HTR-8/SVneo (cell line): ENCODE measurements at places on chromosomes 7 and 10.

DNA sequence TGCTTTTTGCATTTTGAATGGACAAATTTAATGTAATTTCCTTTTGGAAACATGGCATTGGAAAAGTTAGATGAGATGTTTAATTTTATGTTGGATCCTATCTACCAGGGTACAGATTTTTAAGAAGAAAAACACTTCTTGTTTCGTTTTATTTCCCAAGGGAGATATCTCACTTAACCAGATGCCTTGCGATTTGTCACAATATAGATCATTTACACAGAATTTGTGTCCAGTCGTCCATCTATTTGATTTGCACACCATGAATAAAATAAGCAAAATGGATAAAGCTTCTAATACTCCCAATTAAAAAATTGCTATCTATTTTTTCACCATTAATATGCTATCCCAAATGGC lies 25.7 kb downstream of the HDAC9 start:
- no peak for DNase-seq

- DNase-seq, result no peak
Measured at GRCh38 chr7:45646996-45647825, 73.0 kb downstream of the ADCY1 start.

- no peak for DNase-seq
Measured at GRCh38 chr7:70793821-70794220, 338.1 kb upstream of the GALNT17 start.

DNA sequence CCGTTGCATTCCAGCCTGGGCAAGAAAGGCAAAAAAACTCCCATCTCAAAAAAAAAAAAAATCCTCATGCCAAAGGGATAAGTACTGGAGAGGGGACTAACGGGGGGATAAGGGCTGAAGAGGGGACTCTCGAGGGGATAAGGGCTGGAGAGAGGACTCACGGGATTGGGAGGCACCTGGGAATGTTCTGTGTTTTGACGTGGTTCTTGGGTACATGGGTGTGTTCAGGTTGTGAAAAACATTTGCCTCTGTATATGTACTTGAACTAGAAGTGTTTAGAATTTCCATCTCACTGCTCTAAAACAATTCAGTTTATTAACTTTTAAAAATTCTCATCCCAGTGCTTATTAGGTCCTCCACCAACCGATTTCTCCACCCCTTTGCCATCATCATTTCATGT lies 4.5 kb downstream of the FKBP6 start:
- no peak for DNase-seq

GRCh38 chr7:39228946-39229345 lies 251.2 kb downstream of the POU6F2 start:
- no peak for DNase-seq

GRCh38 chr7:155306673-155307470 lies 9.2 kb downstream of the INSIG1 start:
- no peak for DNase-seq

DNA sequence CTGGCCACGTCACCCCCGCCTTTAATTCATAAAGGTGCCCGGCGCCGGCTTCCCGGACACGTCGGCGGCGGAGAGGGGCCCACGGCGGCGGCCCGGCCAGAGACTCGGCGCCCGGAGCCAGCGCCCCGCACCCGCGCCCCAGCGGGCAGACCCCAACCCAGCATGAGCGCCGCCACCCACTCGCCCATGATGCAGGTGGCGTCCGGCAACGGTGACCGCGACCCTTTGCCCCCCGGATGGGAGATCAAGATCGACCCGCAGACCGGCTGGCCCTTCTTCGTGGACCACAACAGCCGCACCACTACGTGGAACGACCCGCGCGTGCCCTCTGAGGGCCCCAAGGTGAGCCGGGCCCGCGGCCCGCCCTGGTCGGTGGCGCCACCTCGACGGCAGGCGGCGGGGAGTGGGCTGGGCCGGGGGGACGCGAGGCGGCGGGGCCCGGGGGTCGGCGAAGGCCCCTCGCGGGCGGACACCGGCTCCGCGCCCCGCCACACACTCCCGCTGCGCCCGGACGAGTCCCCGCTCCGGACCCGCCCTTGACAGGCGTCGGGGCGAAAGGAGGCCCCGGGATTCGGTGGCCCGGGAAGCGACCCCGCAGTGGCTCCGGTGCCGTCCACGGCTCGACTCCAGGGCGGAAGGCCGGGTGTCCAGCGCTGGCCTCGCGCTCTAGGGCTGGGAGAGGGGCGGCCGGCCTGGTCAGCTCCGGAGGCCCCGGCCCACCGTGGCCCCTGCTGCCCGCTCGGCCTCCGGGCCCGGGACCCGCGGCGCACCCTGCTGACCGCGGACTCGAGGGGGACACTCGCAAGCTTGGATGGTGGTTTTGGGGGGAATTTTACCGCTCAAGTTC lies 557 bp downstream of the BAG3 start:
- no peak for DNase-seq

GRCh38 chr7:39741942-39742623 lies 118.7 kb downstream of the RALA start:
- no peak for DNase-seq

- no peak for DNase-seq
Measured at GRCh38 chr10:74272288-74272687, 121.3 kb downstream of the ADK start.

DNA sequence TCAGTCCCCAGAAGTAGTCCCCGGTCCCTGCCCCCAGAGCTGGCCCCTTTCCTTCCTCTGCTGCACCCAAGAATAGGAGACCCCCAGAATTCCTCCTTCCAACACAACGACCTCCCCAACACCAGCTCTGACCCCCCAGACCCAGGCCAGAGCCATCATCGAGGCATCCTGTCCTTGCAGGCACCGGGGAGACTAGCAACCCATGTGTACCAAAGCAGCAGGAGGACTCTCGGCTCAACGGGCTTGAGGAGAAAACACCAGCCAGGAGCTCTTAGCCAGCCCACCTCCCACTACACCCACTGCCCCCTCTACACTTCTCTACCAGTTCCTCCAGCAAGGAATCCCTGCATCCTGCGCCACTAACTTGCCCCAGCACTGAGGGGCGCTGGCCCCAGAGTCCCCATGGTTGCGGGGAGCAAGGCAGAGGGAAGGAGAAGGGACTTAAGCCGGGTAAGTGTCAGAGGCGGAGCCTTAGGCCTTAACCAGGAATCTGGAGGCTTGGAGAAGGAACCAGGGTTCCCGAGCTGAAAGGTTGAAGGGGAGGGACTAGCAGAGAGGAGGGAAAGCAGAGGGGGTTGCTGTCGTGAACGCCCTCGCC lies 3.9 kb downstream of the GRID1 start:
- DNase-seq, result no peak
